ENCODE measurements at places on chromosomes 16 and 17.

DNA sequence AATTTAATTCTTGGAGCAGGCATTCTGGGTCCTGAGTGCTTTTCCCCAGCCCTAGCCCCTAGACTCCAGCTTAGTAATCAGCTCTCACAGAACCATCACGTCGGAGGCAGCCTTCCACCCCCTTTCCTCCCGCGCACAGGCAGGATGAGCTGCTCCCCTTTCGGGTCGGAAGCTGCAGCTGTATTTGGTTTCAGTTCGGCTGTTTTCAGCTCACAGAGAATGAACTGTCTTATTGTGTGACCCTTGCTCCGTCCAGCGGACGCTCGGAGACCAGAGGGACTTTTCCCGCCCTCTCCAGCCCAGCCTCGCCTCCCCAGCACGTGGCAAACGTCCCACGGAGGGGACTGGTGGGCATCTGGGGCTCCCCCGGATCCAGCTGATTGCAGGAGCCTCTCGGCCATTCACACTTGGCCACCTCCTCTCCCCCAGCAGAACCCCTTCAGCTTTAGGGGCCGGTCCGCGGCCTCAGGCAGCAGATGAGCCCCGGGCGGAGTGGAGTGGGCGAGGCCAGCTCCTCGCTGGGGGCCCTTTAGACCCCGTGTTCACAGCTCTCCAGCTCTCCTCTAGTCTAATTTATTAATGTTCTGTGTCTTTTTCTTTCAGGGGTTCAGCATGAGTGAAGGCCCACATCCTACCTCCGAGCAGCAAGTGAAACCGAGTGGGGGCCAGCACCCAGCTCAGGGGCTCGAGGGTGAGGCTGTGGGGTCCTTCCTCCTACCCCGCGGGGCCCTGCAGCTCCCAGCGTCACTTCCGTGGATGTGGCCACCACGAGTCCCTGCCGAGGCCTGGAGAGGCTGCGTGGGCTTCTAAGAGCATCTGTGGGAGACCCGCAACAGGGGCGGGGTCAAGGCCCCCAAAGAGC, 863 bp upstream of the UTS2R start:
- DNase-seq, result no peak

GRCh38 chr16:57470711-57471110, 8.2 kb downstream of the POLR2C start:
- no peak for DNase-seq

DNA sequence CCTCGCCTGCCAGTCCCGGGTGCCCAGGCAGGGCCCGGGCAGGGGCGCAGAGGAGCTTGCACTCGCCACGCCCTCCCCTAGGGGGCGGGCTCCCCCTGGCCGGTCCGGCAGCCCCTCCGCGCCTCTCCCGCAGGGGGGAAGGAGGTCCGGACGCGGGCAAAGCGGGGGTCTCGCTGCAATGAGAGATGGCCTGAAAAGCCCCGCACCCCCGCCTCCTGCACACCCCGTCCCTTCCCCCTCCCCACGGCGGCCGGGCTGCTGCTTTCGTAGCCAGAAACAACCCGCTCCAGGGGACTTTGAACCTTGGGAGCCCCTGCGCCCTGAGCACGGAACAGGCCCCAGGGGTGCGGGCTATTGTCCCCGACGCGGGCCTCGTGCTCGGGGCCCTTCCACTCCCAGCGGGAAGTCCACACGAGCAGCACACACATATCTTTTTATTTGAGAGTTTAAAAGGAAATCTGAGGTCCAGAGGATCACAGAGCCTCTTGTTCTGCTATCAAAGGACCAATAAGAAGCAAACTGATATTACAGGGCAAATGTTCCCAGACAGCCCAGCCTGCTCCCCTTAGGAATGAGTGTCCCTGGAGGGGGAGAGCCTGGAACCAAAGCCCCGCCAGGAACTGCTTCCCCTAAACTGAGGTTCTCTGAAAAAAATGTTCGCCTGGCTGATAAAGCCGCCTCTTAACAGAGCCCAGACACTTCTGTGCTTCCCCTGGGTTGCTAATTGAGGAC, 5.8 kb upstream of the CBX4 start:
- DNase-seq, result no peak

GRCh38 chr16:85055493-85056210, 28.1 kb downstream of the KIAA0513 start:
- no peak for DNase-seq

DNA sequence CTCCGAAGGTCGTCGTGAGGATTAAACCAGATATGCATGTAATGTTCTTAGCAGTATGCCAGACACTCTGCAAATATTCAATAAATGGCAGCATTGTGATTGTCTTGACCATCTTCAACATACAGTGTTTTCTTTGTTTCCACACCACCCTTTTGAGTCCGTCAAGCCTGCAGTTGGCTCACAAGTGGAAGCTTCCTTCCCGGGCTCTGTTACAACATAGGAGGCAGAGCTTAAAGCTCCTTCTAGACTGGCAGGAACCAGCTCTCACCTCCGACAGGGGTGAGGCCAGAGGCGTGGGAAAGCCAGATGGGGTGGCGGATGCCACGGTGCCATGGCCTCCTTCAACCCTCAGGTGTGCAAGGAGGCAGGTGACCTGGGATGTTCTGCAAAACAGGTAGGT, 138.3 kb downstream of the FOXL1 start:
- DNase-seq, result no peak

DNA sequence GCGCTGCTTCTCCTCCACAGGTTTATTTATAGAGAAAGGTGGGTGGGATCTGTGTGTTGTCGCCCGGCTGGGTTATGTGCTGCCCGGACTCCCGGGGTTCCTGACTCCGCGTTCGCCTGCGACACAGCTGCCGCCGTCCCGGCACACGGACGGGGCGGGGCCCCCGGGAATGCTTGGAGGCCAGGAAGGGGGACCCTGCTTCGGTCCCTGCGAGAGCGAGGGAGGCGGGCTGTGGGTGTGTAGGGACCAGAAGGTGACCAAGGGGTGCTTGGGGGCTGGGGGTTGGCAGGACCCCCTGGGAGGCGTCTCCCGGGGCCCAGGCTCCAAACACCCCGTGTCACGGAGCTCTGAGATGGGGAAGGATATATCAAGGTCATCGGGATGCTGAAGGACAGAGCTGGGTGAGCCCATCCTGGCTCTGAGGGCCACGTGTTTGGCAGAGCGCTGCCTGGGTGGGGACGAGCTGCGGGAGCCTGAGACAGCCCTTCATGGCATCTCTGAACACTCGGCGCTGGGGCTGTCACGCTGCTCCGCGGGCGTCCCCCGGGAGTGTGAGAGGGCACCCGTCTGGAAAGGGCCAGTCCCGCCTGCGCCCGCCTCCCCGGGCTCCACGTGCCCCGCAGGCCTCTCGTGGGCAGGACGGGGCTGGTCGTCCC, 4.2 kb downstream of the CACNA1H start:
- no peak for DNase-seq

DNA sequence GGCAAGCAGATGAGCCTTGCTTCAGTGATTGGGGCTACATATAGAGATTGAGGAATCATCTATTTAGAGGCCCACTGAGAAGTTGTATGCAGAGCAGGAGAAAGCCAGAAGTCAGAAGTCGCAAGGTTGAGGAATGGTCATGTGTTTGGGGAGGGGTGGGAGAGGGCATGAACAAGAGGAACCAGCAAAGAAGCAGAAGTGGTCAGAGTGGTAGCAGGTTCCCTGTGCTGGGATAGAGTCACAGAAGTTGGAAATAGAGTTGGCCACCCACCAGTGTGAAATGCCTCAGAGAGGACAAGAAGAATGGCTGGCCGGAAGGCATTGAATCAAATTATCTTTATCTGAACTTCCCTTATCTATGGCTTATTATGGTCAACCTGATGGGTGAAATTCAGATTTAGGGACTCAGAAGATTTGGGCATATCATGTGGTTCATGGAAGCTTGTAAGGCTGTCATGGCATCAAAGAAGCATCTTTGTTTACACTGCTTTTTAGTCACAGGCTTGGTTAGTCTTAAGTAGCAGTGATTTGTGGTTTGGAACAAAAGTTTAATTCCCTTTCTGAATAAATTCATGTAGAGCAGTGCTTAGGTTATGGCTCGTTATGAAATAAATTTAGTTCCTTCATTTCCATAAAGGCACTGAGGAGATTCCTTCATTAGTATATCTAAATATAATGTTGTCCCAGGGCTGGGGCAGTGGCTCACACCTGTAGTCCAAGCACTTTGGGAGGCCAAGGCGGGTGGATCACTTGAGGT, 19.7 kb downstream of the MAP3K3 start:
- DNase-seq, result no peak

- DNase-seq, result no peak
Observed at GRCh38 chr17:81386646-81387099, 8.6 kb upstream of the BAHCC1 start.

DNA sequence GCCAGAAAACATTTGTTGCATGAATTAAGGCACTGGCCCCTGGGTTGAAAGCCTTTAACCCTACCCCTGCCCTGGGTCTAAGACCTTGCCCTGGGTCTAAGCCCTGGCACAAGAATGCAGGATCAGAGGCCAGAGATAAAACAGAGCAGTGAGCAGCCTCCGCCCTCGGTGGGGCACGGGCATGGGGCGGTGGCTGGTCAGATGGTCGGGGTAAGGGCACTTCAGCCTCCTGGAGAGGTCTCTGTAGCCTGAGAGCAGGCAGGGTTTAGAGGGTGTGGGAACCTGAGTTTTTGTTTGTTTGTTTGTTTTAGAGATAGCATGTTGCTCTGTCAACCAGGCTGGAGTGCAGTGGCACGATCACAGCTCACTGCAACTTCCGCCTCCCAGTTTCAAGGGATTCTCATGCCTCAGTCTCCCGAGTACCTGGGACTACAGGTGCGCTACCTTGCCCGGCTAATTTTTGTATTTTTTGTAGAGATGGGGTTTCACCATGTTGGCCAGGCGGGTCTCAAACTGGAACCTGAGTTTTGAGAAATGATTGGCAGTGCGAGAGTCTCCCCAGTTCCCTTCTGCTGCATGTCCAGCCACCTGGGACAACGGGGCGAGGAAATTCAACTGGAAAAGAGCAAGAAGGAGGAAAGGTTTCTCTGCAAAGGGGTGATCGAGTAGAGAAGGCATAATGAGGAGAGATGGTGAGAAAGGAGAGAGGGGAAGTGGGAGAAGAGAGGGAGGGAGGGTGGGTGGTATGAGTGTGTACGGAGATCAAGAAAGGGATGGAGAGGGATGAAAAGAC, 27.7 kb downstream of the TNS4 start:
- no peak for DNase-seq

GRCh38 chr16:17926461-17926860, 410.1 kb downstream of the NPIPA8 start:
- no peak for DNase-seq

- no peak for DNase-seq
Observed at GRCh38 chr17:81240761-81241160, 1.6 kb downstream of the NDUFAF8 start.

Data from NCI-H187 (cell line).